ENCODE measurements at places on chromosomes 5 and 9. TPM values are rescaled to one million over a fixed set of nuclear protein-coding genes. Genes with fewer than 3 reads are reported as not detected.

The IL3 gene
- polyA plus RNA-seq: not detected

The LAMC3 gene
- polyA plus RNA-seq: 7.3 TPM

The CER1 gene
- 0.68 TPM for polyA plus RNA-seq

The PCDHGA4 gene
- polyA plus RNA-seq: 1.9 TPM
